ENCODE measurements at places on chromosomes 2 and 18. TPM values are rescaled to one million over a fixed set of nuclear protein-coding genes. Genes with fewer than 3 reads are reported as not detected.

DNA sequence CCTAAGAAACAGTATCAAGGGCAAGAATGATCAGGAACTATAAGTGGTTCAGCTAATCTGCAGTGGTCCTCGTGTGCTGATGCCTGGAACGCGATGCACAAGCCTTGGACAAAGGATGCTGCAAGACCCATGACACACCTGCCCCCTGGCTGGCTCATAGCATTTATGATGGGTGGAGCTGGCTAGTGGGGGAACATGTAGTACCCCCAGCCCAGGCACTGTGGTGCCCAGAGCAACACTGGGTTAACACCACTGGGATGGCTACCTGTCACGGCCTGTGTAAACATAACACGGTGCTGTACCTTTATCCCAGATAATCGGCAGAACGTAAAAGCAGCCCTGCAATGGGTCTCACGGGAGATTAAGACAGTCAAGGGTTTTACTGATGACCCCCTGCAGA, 60.3 kb upstream of the PEX13 start:
- no peak for DNase-seq

GRCh38 chr18:13558124-13558523, 168.2 kb downstream of the FAM210A start:
- DNase-seq: peak; percentile 10

- no peak for DNase-seq
Observed at GRCh38 chr2:138516030-138516704, 14.6 kb downstream of the SPOPL start.

DNA sequence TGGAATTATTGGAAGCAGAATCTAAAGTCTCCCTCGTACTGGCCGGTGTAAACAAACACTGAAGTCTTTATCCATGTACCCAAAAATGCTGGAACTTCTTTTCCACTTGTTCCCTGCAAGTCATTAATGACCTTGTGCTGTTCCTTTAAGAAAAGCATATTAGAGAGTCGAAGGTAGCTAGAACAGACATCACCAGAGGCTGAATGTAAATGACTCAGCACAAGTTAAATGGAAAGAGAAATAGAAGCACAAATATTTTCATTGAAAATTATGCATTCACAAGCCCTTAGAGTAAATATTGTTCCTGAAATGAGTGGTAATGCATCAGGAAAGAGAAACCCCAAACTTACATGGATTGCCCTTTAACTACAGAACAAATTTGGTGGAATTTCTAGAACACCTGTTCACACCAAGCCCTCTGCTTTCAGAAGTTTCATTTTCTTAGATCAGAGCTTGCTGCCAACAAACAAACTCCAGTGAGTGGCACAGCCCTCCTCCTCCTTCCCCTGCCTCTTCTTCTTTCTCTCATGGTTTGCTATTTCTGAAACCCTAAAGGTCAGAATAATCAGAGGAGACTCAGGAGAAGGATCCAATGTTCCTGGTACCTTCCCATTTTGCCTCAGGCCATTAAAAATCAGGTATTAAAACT, 264.3 kb downstream of the TXNL1 start:
- DNase-seq: no peak

GRCh38 chr2:43008388-43008787, 216.0 kb upstream of the HAAO start:
- DNase-seq: no peak

DNA sequence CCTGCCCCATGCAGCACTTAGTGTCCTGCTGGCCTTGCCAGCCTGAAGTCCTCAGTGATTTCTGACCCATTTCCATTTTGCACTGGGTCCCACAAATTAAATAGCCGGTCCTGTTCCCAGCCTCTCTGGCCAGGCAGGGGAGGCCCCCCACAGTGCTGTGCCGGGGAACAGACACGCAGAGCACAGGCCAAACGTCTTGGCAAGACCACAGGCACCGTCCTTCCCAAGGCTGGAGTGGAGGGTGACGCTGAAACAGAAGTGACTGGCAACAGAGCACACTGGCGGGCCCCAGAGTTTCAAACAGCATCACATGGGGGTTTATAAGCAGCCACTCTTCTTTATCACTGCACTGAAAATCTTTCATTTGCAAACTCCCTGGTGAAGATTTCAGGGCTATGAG, 52.2 kb downstream of the EDAR start:
- DNase-seq: no peak

Gene ALPP
- total RNA-seq: not detected

DNA sequence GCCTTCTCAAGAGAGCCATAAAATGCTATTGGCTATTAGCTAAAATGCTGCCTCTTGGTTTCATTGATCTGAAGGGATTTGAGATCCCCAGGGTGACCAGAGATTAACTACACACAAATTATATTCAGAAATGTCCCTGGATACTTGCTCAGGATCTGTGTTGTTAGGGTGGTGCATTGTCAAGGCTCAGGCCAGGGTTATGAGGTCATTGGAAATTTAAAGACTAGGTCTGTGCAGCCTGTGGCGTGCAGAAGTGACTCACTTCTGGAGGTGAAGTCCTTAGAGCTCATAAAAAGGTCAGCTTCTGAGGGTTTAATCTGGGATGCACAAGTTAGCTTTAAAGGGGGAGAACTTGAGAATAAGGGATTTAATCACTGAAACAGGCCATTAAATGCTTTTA, 23.5 kb downstream of the LRRTM1 start:
- no peak for DNase-seq

GRCh38 chr2:50746526-50746925, 285.4 kb downstream of the NRXN1 start:
- DNase-seq: peak; percentile 32

DNA sequence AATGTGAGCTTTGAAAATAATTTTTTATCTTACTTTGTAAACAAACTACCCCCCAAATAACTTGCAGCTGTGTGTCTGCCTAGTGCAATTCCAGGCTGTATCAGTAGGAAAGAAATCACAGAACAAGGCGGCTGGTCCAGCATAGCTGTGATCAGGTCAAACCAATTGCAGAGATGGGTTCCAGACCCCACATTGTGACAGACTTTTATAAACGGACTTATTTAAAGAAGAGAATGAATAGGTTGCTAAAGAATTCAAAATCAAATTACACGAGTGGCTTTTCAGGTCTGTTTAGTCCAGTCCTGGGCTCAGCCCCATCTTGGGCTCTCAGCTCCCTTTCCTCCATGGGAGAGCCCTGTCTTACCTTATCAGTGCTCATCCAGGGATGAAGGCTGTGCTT, 11.1 kb downstream of the BMP10 start:
- DNase-seq: no peak

Gene NYAP2
- total RNA-seq: not detected

Gene CYP27A1
- total RNA-seq: 7.7 TPM

Gene PAX8
- 0.69 TPM for total RNA-seq

- no peak for DNase-seq
Observed at GRCh38 chr2:163625632-163626031, 110.2 kb downstream of the FIGN start.

DNA sequence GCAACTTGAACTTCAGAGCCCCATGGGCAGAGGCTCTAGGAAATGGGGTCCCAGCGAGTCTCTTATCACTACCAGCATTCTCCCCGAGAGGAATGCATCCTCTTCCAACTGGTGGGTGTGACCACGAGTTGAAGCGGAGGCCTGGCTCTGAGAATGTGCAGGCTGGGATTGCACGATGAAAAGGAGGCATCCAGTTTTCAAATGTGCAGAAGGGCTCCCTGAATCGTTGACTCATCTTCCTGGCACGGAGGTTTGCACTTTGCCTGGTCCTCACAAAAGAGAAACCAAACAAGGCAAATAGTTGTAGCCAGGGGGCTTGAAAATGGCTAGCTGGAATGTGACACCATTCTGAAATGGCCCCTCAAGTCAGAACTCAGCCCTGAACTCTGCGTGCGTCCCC, 216.7 kb downstream of the GLI2 start:
- DNase-seq: peak; percentile 34

Gene UCN
- 1.3 TPM for total RNA-seq

Gene SPEG
- total RNA-seq: 12.6 TPM

DNA sequence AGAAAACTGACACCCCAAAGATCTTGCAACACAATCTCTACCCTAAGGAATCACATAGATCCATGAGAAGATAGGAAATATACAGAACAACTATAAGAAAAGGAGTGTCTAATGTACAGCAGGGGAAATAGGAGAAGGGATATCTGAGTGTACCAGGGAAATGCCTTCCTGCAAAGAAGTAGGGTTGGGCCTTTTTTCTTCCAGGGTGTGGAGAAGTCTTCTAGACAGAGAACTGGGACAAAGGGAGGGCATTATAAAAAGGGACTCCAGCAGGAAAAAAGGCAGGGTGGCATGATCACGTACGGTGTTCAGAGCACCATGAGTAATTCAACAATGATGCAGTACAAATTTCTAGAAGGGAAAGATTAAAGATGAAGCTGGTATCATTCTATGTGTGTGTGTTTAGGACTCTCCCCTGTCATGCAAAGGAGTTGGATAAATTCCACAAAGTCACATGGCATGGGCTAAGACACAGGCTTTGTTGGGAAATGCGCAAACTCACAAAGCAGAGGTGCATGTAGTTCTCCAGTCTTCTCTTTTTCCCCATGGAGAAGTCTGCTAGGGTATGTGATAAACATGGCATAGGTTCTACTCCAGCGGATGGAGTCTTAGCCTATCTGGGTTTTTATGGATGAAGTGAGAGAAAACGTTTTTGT, 6.7 kb upstream of the SEC11C start:
- no peak for DNase-seq

DNA sequence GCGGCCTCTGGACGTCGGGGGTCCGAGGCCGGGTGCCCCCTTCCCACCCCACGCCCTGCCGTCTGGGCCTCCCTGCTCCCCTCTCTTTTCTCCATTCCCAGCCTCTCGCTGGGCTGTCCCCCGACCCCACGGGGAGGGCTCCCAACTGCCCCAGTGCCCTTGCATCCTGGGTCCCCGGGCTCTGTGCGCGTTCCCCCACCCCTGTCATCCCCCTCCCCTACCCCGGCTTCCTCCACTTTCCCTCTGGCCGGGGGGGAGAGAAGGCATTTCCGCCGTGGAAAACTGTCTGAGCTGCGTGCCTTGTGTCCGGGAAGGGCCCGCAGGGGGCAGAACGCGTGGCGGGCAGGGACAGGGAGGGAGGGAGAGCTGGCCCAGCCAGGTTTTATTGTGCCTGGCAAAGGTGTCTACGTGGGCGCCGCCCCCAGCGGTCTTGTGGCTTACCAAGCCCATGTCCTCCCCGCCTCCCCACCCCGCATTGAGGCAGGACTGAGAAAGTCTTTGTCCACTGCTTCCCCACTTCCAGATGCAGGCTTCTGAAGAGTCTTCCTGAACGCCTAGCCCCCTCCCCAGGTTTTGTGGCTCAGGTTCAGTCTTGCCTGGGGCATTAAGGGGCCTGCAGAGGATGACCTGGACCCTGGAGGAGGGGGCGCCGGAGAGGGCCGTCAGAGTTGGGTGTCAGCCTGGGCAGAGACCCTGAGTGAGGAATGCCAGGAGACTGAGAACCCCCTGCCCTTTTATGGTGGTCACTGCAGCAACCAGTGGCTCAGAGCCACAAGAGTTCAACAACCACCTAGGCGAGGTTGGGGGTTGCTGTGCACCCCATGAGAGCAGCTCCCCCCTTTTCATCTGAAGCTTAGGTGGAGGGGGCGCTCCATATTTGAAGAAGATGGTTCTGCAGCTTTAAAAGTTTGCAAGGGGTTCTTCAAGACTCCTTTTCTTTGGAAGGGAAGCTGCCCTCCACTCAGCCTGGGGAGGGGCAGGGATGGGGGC, 1.3 kb downstream of the ITM2C start:
- no peak for DNase-seq

Gene CENPA
- total RNA-seq: 19.8 TPM

DNA sequence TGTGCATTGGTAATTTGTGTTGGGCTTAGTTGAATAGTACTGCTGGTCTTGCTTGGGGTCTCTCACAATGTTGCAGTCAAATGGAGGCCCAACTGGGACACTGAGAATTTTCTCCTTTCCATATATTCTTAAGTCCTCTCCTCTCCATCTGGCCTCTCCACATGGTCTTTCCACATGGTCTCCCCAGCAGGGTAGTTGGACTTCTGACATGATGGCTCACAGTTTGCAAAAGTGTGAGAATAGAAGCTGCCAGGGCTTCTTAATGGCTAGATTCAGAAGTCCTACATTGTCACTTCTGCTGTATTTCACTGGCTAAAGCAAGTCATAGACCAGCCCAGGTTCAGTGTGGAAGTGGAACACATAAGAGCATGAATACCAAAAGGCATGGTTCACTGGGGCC, 318.5 kb upstream of the TNP1 start:
- no peak for DNase-seq

DNA sequence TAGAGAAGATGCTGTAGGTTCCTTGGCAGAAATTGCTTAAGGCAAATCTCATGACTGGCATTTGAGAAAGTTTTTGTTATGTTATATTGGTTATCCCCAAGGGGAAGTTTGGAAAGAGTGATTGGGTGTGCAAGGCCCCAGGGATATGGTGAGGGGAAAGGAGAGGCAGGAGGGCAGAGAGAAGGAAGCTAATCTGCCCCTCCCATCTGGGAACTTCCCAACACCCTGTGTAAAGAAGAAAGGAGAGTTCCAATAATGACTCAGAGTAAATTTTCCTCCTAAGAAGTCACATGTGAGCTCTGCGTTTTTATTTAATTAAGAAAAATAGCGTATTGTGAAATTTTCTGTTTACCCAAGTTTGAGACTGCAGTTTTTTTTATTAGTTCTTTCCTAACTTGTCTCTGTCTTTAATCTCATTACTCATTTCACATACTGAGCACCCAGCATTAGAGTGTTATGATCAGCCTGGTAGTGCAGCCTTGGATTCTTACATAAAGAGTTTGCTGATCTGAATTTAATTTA, 3.1 kb upstream of the KYNU start:
- peak; percentile 55 for DNase-seq

GRCh38 chr2:72745679-72746368, 80.0 kb downstream of the EXOC6B start:
- no peak for DNase-seq

Gene TNFRSF11A
- total RNA-seq: 7.0 TPM

GRCh38 chr2:136986605-136987221, 221.4 kb downstream of the THSD7B start:
- no peak for DNase-seq

Gene MYO1B
- 123 TPM for total RNA-seq

Gene CNGA3
- total RNA-seq: not detected

DNA sequence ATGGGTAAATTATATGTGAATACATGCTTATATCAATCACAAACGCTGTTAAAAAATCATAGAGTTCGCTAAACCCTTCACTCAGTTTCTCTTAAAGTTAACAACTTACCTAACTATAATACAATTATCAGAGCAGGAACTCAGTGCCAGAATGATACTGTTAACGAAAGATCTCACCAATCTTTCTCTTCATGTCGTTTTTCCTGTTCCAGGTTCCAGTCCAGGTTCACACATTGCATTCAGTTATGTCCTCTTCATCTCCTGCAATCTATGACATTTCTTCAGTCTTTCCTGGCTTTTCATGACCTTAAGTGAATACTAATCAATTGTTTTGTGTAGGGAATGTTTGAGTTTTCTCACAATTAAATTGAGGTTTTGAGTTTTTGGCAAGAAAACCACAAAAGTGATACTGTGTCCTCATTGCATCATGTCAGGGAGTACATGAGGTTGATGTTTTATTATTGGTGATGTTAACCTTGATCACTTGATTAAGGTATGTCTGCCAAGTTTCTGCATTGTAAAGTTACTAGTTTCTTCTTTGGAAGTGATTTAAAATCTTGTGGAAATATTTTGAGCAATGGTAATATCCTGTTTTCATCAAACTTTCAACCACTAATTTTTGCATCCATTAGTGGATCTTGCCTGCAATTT, 131.9 kb downstream of the ESCO1 start:
- DNase-seq: no peak

- no peak for DNase-seq
Observed at GRCh38 chr18:63774511-63774910, 707 bp upstream of the SERPINB7 start.

Gene WNT6
- not detected for total RNA-seq

- no peak for DNase-seq
Observed at GRCh38 chr2:161088658-161089350, 71.4 kb upstream of the TANK start.
